ENCODE measurements at places on chromosomes 3 and 15. TPM values are rescaled to one million over a fixed set of nuclear protein-coding genes. Genes with fewer than 3 reads are reported as not detected.

GRCh38 chr3:43521941-43522340, 99.9 kb downstream of the ANO10 start:
- DNase-seq, result no peak

- DNase-seq, result no peak
Measured at GRCh38 chr3:178275793-178276192, 260.4 kb upstream of the KCNMB2 start.

DNA sequence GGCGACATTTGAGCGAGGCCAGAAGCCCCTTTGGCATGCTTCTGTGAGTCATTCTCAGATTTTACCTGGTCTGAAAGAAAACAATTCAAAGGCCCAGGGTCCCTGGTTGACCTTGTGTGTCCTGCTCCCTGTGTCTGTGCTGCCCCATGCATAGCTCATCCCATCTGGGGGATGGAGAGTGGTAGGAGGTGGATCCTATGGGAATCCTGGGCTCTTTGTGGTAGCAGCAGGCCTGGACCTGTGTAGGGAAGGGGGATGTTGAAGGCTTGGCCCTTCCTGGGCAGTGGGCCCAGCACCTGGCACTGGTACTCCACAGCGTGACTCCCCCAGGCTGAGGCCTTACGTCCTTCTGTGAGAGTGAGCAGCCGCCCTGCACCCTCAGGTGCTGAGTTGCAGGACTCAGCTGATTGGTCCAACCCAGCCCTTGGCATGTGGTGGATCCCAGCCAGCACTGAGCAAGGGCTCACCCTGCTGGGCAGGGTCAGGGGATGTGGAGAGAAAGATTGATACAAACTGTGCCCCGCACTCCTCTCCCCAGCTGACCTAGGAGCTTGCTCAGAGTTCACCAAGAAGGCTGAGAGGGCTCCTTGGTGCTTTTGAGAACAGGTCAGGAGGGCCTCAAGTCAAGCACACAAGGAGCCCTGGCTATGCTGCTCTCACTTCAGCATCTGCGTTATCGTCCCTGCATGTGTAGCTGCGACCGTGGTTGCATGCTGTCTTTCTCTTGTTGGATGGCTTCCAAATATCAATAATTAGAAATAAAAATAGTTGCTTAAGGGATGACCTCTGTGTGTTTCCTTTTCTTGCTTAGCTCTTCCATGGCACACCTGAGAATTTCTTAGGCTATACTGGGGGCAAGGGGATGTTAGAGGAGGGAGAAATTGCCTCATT, 21.4 kb upstream of the JMJD7 start:
- DNase-seq, result no peak

DNA sequence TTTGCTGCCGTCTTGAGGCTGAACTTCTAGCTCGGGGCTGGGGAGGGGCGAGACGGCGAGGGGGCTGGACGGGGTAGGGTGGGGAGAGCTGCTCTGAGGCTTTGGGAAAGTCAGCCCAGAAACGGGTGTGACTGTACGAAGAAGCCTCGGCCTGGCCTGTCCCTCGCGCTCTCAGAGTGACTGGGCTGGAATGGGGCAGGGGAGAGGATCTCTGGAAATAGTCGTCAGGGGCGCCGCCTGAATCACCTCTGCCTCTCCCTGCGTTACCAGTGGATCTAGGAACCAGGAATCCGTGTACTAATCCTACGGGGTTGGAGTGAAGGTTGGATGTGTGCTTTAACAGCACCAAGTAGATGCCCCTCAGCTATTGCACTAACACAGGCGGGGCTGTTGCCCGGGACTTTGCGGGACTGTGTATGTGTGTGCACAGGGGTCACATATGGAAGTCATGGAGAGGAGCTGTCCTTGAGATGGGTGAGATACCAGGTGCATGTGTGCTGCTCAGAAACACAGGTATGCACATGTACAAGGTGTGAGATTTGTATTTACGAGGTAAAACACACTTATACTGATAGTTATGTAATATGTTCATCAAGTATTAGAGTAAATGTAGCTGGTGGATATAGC, 591 bp downstream of the FOXL2NB start:
- DNase-seq, result no peak

Gene KBTBD12
- 1.1 TPM for polyA plus RNA-seq

- no peak for DNase-seq
Measured at GRCh38 chr15:80252121-80252518, at the start of gene CTXND1. TSS of gene CTXND1 (minus strand) at chr15:80252213. CDS start at chr15:80201949, 50,264 bp downstream.

Gene GOLGA8S
- 0.03 TPM for polyA plus RNA-seq

GRCh38 chr15:37979671-37980409, 45.4 kb downstream of the TMCO5A start:
- DNase-seq, result no peak

DNA sequence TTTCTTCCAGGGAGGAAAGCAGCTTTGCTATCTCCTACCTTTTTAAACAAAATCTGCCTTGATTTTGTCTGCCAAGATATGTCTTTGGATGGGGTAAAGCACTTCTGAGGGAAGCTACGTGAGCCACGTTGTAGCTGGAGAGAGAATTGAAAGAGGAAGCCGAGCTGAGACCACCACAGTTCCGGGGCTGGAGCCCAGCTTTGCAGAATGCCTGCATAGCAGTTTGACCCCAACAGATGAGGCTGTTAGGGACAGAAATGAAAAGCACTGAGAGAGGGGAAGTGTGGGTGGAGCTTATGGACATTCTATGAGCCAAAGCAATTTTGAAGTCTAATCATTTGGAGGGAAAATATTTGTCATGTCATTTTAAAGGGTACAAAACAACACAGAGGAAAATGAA, 45.4 kb downstream of the LIPC start:
- no peak for DNase-seq

DNA sequence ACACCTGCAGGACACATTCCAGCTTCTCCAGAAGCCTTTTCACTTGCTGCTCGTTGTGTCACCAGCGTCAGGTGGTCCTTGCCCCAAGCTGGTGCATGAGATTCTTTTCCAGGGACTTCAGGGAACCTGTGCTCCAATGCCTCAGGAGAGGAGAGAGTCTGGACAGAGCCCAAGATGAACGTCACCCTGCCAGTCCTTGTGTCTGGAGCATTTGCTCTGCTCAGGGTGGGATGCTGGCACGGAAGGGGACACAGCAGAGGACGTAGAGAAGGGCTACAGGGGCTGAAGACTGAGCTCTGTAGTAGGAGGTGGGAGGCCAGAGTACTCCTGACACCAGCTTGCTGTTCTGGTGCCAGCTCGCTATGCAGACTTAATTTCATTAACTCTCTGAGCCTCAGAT, 262.1 kb downstream of the XXYLT1 start:
- DNase-seq, result no peak

Measured in urinary bladder (tissue), 4 donors.